ENCODE measurements at places on chromosomes 5 and 9.

- peak; percentile 88 for DNase-seq
These were observed 147.2 kb downstream of the C9orf50 start for GRCh38 chr9:129473523-129474244.

DNA sequence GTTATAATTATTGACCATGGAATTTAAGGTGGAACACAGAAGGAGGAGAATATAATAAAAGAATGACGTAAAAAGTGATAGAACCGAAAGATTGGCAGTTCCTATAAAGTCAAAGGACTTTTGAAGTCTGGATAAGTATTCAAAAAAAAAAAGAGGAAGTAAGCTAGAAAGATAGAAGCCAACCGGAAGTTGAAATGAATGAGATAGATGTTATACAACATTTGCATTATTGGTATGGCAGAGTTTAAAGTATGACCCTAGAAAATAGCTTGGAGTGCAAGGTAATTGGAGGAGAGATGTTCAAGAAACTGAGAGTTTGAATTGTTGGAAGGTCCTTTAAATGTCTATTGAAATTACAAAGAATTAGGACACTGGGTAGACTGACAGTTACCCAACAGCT, 293.6 kb downstream of the FER start:
- DNase-seq, result no peak

DNA sequence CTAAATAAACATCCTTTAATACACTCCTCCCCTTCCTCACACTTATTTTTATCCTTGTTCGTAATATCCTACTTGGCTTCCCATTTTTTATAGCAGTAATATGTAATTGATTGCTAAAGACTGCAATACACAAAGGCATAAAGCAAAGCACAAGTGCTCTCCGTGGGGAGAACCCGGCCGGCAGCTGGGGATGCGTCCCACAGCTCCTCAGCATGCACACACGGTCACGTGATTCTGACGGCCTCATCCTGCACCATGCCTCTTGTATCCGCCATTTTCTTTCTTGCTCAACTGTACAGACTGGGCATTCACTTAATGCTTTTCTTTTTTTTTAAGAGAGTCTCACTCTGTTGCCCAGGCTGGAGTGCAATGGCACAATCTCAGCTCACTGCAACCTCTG, 2.8 kb downstream of the BRD3OS start:
- DNase-seq, result no peak

DNA sequence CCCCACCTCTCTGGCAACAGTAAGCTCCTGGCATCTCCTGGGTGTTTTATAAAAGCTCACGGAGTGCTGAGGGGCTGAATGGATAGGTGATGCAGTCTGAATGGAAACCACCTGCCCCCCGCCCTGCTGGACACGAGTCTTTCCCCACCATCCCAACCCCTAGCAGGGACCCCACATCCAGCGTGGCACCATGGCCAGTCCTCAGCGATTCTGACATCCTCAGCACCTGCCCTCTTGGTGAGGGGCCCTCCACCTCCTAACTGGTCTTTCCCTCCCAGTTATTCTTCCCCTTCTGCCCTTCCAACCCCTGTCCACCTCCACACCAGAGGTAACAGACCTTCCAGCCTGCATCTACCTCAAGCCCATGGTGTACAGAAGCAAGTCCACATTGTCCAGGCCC, 38.7 kb upstream of the GABBR2 start:
- DNase-seq, result no peak

DNA sequence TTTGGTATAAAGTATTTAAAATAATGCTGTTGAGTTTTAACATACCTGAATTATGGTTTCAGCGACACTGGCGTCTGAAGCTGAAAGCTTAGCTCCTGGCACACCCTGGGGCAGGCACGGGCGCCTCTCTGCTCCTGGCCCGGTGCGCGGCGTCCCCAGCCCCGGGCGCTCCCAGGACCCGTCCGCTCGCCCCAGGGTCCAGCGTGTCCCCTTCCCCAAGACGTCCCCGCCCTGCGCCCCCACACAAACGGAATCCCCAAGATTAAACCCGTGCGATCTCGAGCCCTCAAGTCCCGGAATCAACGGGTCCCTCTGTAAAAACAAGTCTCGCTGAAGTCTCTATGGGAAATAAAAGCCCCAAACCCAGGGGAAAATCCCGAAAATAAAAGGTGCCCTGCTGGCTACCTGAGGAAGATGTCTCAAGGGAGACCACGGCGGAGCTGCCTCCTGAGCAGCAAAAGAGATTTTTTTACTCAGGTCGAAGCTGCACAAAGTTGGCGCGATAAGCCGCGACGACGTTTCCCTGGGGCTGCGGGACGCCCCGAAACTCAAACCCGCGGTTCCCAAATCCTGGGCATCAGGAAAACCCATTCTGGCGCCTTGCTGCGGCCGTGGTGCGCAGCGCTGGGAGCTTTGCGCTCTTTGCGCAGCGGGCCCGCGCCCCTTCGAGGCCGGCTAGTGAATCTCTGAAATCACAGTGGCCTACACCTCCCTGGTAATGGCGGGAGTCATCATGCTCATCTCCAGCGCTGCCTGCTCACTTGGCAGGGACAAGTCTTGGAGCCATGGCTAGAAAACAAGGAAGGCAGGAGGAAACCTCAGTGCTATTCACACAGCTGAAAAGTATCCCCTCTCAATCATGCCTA, 6.3 kb upstream of the IFNA8 start:
- peak; percentile 58 for DNase-seq
